ENCODE measurements at places on chromosomes 11 and 22.

GRCh38 chr11:7332962-7333361, 81.3 kb downstream of the SYT9 start:
- no peak for DNase-seq

DNA sequence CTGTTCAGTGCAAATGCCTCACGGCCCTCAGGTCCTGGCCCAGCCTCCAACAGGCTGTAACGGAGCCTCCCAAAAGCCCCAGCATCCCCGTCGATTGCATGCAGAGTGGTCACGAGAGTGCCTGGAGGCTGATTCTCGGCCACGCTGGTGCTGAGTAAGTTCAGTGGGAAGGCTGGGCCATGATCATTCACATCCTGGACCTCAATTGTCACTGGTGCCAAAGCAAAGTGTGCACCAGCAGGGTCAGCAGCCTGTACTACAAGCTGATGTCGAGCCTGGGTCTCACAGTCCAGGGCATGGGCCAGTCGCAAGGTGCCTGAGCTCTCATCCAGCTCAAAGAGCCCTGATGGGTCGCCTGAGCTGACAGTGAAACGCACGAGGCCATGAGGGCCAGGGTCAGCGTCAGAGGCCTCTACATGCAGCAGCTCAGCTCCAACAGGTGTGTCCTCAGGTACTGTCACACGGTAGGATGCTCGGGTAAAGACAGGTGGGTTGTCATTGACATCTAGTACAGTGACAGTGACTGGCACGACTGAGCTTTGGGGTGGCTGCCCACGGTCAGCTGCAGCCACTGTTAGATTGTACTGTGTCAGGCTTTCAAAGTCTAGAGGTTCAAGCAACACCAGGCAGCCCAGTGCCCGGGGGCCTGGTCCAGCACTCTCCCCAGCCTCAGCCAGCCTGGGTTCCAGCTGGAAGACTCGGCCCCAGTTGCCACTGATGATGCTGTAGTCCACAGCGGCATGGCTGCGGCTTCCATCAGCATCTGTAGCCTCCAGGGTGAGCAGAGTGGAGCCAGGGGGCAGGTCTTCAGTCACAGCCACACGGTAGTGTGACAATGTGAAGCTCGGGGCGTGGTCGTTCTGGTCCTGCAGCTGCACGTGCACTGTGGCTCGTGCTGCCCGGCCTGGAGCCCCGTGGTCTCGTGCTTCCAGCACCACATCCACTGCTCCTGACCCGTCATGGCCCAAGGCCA, 4.5 kb upstream of the TPP1 start:
- no peak for DNase-seq

DNA sequence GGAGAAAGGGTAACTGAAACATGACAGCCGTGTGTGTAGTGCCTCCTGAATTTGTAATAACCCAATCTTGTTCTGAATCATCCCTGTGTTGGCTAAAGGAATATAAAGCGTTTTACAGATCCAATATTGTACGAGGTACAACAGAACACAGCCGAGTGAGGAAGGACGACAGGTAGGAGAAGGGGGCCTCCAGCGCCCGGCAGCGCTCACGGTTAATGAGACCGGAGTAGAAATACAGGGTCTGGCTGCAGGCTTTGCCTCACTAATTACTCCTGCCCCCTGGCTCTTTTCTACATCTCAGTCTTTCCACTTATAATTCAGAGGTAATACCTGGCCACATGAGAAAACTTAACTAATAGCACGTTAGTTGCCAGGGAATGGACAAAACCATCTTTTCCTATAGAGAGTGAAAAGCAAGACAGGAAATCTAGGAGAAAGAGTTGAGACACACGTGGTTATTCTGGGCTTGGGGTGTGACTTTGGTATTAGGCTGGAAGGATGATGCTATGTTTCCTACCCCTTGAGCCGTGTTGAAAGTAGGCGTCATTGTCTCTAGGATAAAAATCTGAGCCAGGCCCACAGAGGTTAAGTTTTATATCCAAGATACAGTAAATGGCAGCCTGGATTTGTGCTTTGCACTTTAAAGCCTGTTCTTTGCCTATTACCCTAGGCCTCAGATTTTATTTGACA, 54.1 kb downstream of the GRIK4 start:
- DNase-seq: no peak

GRCh38 chr11:118883368-118884071, at the start of gene CXCR5:
CXCR5 (plus strand) TSS chr11:118883892; CDS start chr11:118883942, 50 bp downstream.
- no peak for DNase-seq

- DNase-seq: no peak
Observed at GRCh38 chr11:126317432-126317755, 13.5 kb downstream of the DCPS start.

GRCh38 chr11:69956669-69957190, 121.4 kb upstream of the ANO1 start:
- no peak for DNase-seq

- no peak for DNase-seq
Observed at GRCh38 chr22:30922151-30922611, 46.4 kb downstream of the MORC2 start.

GRCh38 chr22:46732513-46732912, 5.5 kb downstream of the CERK start:
- no peak for DNase-seq

DNA sequence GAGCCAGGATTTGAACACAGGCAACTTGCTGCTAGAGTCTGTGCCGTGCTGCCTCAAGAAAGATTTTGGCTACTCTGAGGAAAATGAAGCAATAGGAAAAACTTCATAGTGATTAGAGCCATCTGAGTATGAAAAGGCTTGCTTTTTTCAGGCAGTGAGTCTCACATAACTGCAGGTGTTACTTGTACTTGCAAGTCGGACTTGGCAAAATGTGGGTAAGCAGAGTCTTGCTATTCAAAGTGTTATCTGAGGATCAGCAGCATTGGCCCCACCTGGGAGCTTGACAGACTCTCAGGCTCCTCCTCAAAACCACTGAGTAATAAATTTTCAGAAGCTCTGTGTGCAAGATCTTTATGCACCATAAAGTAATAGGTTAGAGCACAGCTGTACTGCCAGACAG, 18.1 kb downstream of the RNF141 start:
- DNase-seq: no peak

- no peak for DNase-seq
Observed at GRCh38 chr11:28464252-28464867, 356.2 kb downstream of the METTL15 start.

- no peak for DNase-seq
Observed at GRCh38 chr11:111162305-111162704, 83.2 kb upstream of the POU2AF2 start.

- DNase-seq: no peak
Observed at GRCh38 chr22:35629406-35630216, 12.5 kb upstream of the MB start.

GRCh38 chr11:70790671-70791300, 392.5 kb downstream of the CTTN start:
- DNase-seq: no peak

DNA sequence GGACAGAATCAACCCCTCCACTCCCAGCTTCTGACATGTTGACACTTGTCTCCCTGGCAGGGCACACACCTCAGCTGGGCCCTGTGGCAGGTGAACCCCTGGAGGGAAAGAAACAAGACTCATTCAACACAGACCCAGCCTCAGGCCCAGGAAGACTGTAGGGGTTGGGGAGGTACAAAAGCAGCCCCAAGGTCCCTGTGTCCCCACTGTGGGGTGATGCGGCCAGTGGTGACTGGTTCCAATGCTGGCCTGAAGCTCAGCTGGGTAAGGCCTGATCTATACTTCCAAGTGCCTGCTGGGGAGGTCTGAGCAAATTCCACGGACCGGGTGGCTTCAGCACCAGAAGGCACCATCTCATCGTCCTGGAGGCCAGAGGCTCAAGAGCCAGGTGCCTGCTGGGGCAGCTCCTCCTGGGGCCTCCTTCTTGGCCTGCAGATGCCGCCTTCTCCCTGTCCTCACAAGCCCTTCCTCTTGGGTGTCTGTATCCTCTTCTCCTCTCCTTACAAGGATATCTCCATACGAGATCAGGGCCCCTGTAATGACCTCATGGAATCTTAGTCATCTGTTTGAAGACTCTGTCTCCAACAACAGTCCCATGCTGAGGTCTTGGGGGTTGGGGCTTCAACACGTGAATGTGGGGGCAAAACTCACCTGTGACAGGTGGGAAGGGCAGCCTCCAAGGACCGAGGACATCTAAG, 1492.1 kb downstream of the BRD1 start:
- DNase-seq: no peak

DNA sequence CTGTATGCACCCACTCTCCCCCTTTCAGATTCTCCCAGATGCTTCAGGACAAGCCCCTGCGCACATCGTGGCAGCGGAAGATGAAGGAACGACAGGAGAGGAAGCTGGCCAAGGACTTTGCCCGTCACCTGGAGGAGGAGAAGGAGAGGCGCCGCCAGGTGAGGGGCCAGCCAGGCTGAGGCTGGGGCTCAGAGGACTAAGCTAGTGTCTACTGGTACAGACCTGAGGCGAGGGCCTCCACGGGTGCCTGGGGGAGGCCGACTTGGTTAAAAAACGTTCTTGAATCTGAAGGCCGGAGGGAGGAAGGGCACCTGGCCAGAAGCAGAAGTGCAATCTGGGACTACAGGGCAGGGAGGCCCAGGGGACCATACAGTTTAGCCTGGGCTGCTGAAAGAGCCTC, 6.0 kb downstream of the CCDC86 start:
- DNase-seq: no peak

- DNase-seq: no peak
Observed at GRCh38 chr11:74203966-74204365, 32.9 kb downstream of the PPME1 start.

DNA sequence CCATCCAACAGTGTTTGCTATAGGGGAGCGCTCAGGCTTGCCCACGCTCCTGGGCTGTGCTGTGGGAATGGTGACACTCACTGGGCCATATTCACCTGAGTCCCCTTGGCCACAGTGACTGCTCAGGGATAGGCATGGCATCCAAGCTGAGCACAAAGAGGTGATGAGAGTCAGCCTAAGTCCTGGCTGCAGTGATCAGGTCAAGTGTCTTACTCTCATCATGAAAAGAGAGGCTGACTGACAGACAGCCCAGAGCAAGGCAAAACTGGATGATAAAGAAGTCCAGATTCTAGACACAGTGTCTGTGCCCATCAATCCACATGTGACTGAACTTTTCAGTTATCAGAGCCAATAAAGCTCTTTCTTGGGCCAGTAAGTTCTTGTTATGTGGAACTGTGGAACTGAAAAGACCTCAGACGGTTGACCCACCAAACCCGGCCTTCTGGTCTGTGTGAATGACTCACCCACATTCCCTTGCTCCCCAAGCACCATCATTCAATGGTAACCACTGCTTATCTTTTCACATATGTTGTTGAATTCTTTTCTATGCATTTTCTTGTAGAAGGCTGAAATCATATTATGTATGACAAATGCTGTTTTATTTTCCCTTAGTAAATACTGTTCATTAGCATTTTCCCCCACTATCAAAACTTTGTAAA, 43.2 kb upstream of the YPEL1 start:
- DNase-seq: no peak

GRCh38 chr22:46050916-46051614, 74.1 kb upstream of the WNT7B start:
- no peak for DNase-seq

DNA sequence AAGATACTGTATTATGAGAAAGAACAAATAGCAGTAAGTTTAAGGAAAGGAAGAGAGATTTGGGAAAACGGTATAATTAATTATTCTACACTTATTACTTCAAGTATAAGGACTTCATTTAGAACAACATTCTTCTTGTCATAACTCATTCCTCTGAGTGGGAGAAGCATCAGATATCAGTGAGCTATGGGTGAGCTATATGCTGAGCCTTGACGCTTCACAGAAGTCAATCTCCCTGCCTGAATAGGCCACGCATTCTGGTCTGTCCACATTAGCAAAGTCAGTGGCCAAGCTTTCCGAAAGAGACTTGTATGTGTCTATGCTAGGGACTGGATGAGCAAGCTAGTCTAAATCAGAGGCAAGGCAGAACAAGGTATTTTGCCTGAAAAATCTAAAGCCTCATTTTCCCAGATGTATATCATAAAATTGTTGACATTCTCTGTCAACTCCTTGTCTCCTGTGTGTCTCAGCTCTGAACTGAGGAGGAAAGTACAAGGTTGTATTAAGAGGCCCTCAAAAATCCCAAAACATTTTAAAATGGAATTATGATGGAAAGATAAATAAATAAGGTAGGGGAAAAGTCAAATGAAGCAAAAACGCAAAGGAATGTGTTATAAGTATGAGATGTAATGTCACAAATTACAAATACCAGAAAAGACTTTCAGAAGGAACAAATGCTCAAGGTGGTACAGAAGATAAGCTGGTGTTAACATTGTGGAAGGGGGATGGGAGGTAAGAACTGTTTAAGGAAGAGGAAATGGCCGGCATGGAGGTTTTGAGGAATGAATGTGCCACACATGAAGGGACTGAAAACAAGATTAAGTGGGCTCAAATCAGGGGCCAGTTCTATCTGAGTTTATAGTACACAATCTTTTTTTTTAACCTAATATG, 1.4 kb downstream of the OR52N2 start:
- DNase-seq: no peak

- no peak for DNase-seq
Observed at GRCh38 chr11:3104051-3104714, 47.0 kb upstream of the CARS1 start.

- DNase-seq: no peak
Observed at GRCh38 chr11:119832202-119832935, 103.4 kb upstream of the NECTIN1 start.

- no peak for DNase-seq
Observed at GRCh38 chr11:128734103-128734831, 40.4 kb downstream of the FLI1 start.

- no peak for DNase-seq
Observed at GRCh38 chr11:83680321-83680720, 394.2 kb upstream of the CCDC90B start.

GRCh38 chr22:21593406-21594232, 26.1 kb downstream of the UBE2L3 start:
- no peak for DNase-seq

- DNase-seq: no peak
Observed at GRCh38 chr11:77064648-77065217, 2.0 kb upstream of the CAPN5 start.

- DNase-seq: no peak
Observed at GRCh38 chr11:26608507-26609146, 36.6 kb upstream of the MUC15 start.

- no peak for DNase-seq
Observed at GRCh38 chr22:26529345-26529744, 17.1 kb upstream of the TFIP11 start.

GRCh38 chr11:133723056-133723455, 122.3 kb downstream of the SPATA19 start:
- DNase-seq: peak; percentile 87

DNA sequence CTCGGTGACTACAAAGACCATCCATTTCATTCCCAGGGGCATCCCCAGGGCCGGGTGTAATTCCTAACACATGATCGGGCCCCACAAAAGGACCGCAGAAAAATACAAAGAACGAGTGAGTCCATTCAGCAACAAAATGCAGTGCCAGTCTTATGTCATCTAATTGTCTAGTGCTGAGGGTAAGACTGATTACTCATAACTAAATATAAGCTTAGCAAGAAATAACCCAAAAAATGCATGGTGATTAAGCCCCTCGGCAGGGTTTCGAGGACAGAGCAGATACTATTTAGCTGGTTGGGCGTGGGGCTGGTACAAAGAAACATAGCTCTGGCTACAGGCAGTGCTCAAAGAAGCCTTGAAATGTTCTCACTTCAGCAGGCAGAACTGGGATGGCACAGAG, 1078.9 kb downstream of the OPCML start:
- DNase-seq: no peak
